Liver (tissue), 10 donors: ENCODE measurements at places on chromosomes 4 and X. TPM values are rescaled to one million over a fixed set of nuclear protein-coding genes. Genes with fewer than 3 reads are reported as not detected.

DNA sequence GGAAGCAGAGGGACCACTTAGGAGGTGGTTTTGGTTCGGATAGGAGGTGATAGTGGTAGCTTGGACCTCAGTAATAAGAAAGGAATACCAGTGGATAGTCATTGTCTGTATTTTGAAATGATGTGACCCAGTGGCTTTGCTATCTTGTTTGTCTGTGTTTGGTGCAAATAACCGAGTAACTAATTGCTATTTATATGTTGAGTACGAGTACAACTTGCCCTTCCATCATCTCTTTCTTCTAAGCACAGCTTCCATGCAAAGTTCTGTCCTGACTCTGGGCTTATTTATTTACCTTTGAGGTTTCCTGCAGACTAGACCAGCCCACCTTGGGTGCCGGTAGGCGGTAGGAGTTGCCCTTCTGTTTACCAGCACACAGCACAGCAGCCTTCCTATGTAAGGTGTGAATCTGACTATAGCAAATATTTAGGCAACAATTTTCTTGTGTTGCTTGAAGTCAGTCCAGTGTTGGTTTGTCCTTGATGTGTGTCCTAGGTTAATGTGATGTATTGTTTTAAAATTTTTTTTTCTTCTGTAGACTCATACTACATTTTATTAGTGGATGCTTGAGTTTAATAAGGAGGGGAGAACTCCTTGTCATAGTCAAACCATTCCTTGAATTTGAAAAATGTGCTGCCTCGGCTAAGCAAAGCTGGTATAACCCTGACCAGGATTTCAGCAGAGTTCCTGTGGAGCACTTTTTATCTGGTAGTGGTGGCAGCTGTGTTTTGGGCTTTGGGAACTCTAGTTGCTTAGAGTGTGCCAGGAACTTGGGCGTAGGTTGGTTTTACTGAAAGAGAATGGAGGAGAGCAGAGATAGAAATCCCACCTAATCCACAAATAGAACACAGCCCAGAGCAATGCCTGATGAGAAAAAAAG lies 21.9 kb downstream of the PTTG2 start:
- no peaks in the 10 kb centered on the region for H3K36me3 ChIP-seq
- H3K27ac ChIP-seq, result no peak overlapping the region
- no peak overlapping the region for H3K4me3 ChIP-seq
- no peaks in the 10 kb centered on the region for H3K27me3 ChIP-seq

GRCh38 chr4:120096508-120097297 lies 30.1 kb upstream of the MAD2L1 start:
- H3K27ac ChIP-seq, result no peak overlapping the region
- no peaks in the 10 kb centered on the region for H3K36me3 ChIP-seq
- H3K4me3 ChIP-seq, result no peak overlapping the region
- H3K27me3 ChIP-seq, result no peaks in the 10 kb centered on the region

DNA sequence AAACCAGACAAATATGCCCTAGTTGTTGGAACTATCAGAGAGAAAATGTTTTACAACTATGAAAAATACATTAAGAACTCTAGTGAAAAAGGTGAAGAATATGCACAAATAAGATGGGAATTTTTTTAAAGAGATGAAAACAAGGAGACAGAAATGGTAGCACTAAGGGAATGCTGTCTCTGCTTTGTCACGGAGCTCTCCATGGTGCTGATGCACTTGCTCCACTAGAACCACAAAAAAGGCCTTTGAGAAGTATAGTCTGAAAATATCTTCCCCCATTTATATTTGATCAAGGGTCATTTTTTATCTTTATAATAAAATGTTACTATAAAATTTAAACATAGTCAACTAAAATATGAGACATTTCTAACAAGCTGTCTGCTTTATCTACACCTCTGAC lies 1655.5 kb upstream of the AGA start:
- H3K4me3 ChIP-seq, result no peak overlapping the region
- H3K27ac ChIP-seq, result no peak overlapping the region
- no peaks in the 10 kb centered on the region for H3K27me3 ChIP-seq
- no peak for DNase-seq
- no peaks in the 10 kb centered on the region for H3K4me1 ChIP-seq
- no peaks in the 10 kb centered on the region for H3K36me3 ChIP-seq

GRCh38 chr4:85445050-85445639 lies 29.8 kb upstream of the ARHGAP24 start:
- no peak overlapping the region for H3K4me3 ChIP-seq
- no peak for DNase-seq
- H3K27ac ChIP-seq, result no peak overlapping the region
- no peaks in the 10 kb centered on the region for H3K4me1 ChIP-seq
- H3K36me3 ChIP-seq, result no peaks in the 10 kb centered on the region
- H3K27me3 ChIP-seq, result peaks cover 3% of the 10 kb centered on the region

Gene CLNK
- total RNA-seq, result under 0.01 TPM

- H3K4me3 ChIP-seq, result no peak overlapping the region
- peaks cover 39% of the 10 kb centered on the region for H3K36me3 ChIP-seq
- DNase-seq, result no peak
- no peaks in the 10 kb centered on the region for H3K27me3 ChIP-seq
- H3K4me1 ChIP-seq, result no peaks in the 10 kb centered on the region
These were observed 11.5 kb downstream of the ANXA5 start for GRCh38 chr4:121685257-121685656.

- DNase-seq, result no peak
- H3K36me3 ChIP-seq, result no peaks in the 10 kb centered on the region
- no peak overlapping the region for H3K4me3 ChIP-seq
These were observed 91.9 kb downstream of the CHST7 start for GRCh38 chrX:46665232-46666152.

Gene SLC49A3
- 2.5 TPM for total RNA-seq

DNA sequence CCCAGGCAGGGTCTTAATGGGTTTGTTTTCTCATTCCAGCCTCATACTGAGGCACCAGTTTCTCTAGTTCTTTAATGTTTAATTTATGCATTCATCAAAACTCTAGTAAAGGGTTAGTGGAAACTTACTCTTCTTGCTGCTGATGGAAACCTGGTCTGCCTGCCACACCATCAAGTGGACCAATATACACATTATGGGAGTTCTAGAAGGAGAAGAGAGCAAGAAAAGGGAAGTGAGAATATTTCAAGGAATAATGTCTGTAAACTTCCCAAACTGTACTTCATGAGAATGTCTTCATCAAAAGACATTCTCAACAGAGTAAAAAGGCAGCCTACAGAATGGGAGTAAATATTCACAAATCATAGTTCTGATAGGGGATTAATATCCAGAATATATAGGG lies 20.9 kb upstream of the DHX15 start:
- no peak for DNase-seq
- H3K27ac ChIP-seq, result no peak overlapping the region
- no peaks in the 10 kb centered on the region for H3K4me1 ChIP-seq

DNA sequence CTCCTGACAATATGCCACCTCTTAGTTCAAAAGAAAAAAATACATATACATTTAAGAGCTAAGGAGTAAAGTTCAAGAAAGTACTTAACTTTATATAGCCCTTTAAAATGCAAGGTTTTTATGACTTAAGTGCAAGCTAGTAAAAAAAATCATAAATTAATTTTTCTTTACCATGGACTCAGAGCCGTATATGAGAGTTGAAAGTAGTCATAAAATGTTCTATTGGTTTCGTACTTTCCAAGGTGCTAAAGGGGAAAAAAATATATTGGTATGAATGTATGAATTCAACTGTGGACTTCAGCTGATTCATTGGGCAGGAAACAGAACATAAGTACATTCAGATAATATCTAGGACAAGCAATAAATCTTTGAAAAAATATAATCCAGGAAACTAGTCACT lies 869.8 kb upstream of the AGA start:
- no peaks in the 10 kb centered on the region for H3K27me3 ChIP-seq
- no peak overlapping the region for H3K4me3 ChIP-seq
- H3K4me1 ChIP-seq, result no peaks in the 10 kb centered on the region
- H3K27ac ChIP-seq, result no peak overlapping the region

DNA sequence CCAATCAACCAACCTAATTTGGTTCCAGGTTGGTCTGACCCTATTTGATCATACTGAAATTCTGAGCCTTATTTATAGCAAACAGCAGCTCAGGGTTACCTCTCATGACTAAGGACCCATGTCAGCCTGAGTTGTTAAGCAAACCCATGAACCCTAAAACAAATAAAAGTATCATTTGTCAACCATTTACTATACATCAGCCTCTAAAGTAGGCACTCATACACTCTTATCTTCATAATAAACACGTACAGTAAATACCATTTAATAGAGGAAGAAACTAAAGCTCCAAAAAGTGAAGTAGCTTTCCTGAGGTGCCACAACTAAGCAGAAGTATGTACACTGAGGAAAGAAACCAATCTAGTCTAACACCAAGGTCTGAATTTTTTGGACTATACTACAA lies 25.2 kb downstream of the MANBA start:
- H3K36me3 ChIP-seq, result peaks cover 2% of the 10 kb centered on the region
- H3K4me3 ChIP-seq, result no peak overlapping the region
- DNase-seq, result no peak
- no peaks in the 10 kb centered on the region for H3K4me1 ChIP-seq
- no peaks in the 10 kb centered on the region for H3K27me3 ChIP-seq
- H3K27ac ChIP-seq, result no peak overlapping the region

Gene UCP1
- total RNA-seq, result not detected

DNA sequence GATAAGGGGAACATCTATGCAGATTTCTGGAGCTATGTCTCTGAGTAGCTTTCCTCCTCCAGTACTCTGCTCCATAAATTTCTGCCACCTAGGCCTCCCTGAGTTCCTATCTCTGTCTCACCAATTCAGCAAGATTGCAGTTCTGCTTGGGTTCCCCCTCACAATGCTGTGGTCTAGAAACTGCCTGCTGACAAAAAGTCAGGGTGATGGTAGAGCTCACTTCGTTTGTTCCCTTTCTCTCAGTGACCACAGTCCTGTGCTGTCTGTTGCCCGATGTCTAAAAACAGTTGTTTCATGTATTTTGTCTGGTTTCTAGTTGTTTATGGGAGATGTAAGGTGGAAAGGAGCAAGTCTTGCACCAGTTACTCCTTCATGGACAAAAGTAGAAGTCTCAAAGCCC lies 41.1 kb downstream of the AMMECR1 start:
- no peak for DNase-seq
- no peak overlapping the region for H3K4me3 ChIP-seq
- no peaks in the 10 kb centered on the region for H3K4me1 ChIP-seq
- H3K36me3 ChIP-seq, result no peaks in the 10 kb centered on the region
- H3K27ac ChIP-seq, result no peak overlapping the region
- H3K27me3 ChIP-seq, result no peaks in the 10 kb centered on the region

- no peaks in the 10 kb centered on the region for H3K27me3 ChIP-seq
- peaks cover 3% of the 10 kb centered on the region for H3K4me1 ChIP-seq
- H3K27ac ChIP-seq, result no peak overlapping the region
- no peak overlapping the region for H3K4me3 ChIP-seq
- no peaks in the 10 kb centered on the region for H3K36me3 ChIP-seq
- no peak for DNase-seq
These were observed 581.3 kb downstream of the BCOR start for GRCh38 chrX:39516427-39516841.

DNA sequence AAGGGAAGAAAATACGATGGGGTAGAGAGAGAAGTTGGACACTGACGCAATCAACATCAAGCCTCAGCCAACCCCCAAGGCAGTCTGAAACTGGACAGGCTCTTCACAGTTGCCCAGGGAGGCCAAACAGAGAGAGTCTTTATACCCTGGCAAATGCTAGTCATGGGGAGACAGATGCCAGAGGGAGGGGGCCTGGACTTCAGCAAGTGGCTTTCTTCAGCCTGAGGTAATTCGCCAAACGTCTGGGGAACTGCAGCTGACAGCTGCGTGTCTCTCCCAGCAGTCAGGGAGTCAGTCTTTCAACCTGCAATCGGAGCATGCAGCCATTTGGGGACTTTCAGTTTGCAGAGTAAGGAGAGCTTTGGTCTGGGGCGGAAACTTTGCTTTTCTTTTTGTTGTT lies 521.6 kb downstream of the TRIML1 start:
- DNase-seq, result no peak
- no peaks in the 10 kb centered on the region for H3K36me3 ChIP-seq
- H3K4me1 ChIP-seq, result no peaks in the 10 kb centered on the region
- H3K27me3 ChIP-seq, result no peaks in the 10 kb centered on the region
